MG63 (cell line): ENCODE measurements at places on chromosomes 7 and 10. TPM values are rescaled to one million over a fixed set of nuclear protein-coding genes. Genes with fewer than 3 reads are reported as not detected.
A peak's percentile ranks its signal among the peaks of the same experiment; 100 is the strongest.

ACTL6B gene
- not detected in 2 replicates for total RNA-seq

FAM180A gene
- 3.8 and 6.8 TPM in 2 replicates for total RNA-seq

UCMA gene
- total RNA-seq, result not detected in 2 replicates

- DNase-seq, result no peak
These were observed 12.6 kb downstream of the SYPL1 start for GRCh38 chr7:106099539-106099938.

OR2A5 gene
- not detected in 2 replicates for total RNA-seq

- DNase-seq, result no peak
These were observed 24.8 kb downstream of the GBX1 start for GRCh38 chr7:151142686-151143040.

GRCh38 chr10:128851726-128852125, 615.3 kb upstream of the MGMT start:
- DNase-seq, result no peak

AGR2 gene
- not detected in 2 replicates for total RNA-seq

- peak; percentile 37 for DNase-seq
These were observed 102.5 kb downstream of the CD36 start for GRCh38 chr7:80740778-80741545.

DNA sequence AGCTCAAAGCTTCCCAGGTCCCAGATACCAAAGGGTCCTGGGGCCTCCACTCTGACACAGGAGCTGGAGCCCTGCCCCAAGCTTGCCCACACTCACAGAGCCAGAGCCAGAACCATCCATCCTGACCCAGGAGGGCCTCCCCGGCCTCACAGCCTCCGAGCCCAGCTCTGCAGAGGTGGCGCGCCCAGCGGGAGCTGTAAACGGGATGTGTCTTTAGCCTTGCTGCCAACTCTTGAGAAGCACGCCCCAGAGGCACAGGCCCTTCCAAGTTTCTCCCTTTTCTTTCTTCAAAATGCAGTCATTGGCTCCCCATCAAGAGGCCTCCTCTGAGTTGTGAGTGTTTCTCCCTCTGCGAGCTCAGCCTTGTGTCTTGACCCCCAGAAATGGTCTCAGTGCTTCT, 75.0 kb downstream of the PDGFA start:
- no peak for DNase-seq

- DNase-seq, result no peak
These were observed 182.2 kb downstream of the ADK start for GRCh38 chr10:74333174-74333573.

- peak; percentile 30 for DNase-seq
These were observed 367.9 kb upstream of the MBL2 start for GRCh38 chr10:53140506-53140905.

- peak; percentile 47 for DNase-seq
These were observed at the start of gene GRID1 for GRCh38 chr10:86366033-86366901. TSS of gene GRID1 (minus strand) at chr10:86366795.

DNA sequence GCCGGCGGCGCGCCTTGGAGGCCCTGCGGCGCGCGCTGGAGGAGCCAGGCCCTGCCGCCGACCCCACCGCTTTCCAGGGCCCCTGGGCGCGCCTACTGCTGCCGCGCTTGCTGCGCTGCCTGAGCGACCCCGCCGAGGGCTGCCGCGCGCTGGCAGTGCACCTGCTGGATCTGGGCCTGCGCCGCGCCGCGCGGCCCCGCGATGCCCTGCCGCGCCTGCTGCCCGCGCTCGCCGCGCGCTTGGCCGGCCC, 280 bp downstream of the DNAAF5 start:
- DNase-seq, result no peak

GRCh38 chr10:28694530-28694929, 17.2 kb downstream of the BAMBI start:
- DNase-seq, result no peak

GRCh38 chr10:88544140-88544870, 38.8 kb downstream of the RNLS start:
- DNase-seq, result no peak

DNA sequence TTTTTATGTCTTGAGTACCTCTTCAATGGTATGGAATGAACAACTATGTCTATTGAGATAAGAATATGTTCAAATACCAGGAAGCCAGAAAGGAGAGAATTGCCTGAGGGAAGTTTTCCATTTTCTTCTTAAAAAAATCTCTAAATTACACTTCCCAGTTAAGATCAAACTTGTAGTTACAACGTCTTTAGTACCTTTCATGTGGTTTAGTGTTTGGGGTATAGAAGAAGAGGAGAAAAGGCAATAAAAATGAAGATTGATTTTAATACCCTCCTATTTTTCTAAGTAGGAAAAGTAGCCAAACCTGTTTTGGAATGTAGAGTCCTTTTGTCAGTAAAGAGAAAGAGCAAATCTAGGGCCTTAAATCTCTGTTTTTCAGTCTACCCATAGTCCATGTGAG, 470.0 kb upstream of the SEMA3A start:
- no peak for DNase-seq

DNA sequence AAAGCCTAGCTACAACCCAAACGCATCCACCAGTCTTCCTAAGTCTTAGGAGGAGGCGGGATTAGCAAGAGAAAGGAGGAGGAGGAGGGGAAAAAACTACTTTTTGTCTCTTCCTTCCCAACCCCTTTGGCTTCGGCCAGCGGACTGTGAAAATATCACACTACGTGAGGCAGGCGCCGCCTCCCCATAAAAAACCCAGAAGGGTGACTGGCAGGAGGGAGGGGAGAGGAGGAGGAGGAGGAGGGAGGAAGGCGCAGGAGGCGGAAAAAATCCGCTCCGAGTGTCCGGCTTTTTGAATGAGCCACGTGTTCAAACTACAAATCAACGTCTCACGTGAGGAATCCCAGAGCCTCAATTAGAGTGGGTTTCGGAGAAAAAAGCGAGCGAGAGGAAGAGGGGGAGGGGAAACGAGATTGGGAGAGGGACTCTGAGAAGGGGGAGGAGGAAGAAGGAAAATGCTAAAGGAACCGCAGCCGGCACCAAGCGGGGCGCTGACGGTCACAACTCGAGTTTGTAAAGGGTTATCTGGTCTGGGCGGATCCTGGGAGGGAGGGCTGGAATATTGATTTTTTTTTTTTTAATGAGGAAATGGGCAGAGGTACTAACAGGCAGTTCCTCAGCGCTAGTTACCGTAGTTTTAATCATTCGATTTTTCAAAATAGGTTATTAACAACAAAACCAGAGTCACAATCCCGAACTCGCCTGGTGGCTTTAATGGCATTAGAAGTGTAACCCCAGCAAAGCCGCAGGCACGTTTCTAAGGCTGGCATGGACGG, at the start of gene IGF2BP3:
Gene IGF2BP3 (minus strand): TSS at position 162 of the 776 bp plus-strand sequence. CDS start 381 bp downstream, outside the sequence.
- peak; percentile 98 for DNase-seq

SLC29A4 gene
- 2.7 and 4.4 TPM in 2 replicates for total RNA-seq

DNA sequence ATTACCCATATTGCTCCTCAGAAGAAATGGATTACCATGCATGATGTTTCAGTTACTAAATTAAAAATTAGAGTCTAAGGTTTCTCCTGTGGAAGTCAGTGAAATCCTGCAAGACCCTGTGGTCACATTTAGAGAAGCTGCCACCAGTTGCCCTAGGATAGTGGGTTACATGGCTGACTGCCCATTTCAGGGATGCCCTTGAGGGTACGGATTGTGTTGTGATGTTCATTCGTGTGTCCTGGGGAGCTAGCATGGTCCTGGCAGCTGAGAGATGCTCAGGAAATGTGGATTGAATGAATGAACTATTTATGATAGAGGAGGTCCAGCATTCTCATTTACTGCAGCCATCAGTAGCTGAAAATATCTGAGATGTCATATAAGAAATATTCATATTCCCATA, 55.1 kb downstream of the TMEM178B start:
- DNase-seq, result no peak

GRCh38 chr7:50409856-50410745, 40.0 kb downstream of the FIGNL1 start:
- no peak for DNase-seq

DNA sequence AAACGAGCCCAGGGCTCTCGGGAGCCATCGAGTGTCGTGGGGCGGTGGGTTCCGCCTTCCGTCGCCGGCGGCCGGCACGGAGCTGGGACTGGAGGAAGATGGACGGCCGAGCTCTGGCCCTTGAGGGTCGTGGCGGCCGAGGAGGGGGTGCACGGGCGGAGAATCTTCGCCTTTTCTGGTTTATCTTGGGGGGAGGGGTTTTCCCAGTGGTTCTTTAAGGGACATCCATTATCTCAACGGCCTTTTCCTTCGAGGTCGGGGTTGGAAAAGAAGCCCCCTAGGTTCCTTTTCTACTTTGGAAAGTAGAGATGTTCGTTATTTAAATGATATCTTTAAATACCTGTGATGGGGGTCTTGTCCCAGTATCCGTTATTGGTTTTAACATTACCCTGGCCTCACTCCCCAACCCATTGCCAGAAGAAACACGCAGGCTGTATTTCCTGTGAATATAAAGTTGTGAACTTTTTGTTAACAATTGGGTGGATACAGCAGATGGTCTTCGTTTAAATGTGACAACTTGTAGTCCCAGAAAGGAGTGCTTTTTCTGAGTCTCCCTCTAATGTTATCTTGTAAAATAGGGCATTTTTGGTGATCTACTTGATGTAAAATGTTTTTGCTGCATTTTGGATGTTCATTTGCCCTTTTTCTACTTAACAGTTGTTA, 765 bp downstream of the CCAR1 start:
- DNase-seq, result no peak

DNA sequence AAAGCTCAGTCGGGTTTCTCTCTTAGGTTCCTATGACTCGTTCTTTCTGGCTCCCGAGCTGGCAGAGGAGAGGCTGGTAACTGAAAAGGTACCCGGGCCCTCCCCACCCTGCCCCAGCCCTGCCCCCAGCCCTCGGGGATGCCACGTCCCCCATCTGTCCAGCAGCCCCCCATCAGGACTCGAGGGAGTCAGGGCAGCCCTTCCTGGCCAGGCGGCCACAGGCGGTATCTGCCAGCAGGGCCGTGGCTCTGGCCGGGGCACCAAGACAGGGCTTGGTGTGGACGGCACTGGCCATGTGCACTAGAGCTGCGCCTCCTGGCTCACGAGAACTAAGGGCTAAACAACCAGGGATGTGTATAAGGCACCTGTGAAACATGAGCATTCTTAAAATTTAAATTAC, 29.7 kb downstream of the KNDC1 start:
- DNase-seq, result no peak

GRCh38 chr10:13930120-13930519, 343.4 kb downstream of the PRPF18 start:
- no peak for DNase-seq

- DNase-seq, result no peak
These were observed 42.9 kb upstream of the TCERG1L start for GRCh38 chr10:131354380-131354779.

GRCh38 chr10:21031232-21031795, 134.2 kb upstream of the NEBL start:
- no peak for DNase-seq

- DNase-seq, result no peak
These were observed 31.5 kb upstream of the DDX50 start for GRCh38 chr10:68869623-68870022.

- DNase-seq, result no peak
These were observed 75.4 kb downstream of the ATXN7L1 start for GRCh38 chr7:105800849-105801534.

NRCAM gene
- 0.79 and 1.5 TPM in 2 replicates for total RNA-seq

DNA sequence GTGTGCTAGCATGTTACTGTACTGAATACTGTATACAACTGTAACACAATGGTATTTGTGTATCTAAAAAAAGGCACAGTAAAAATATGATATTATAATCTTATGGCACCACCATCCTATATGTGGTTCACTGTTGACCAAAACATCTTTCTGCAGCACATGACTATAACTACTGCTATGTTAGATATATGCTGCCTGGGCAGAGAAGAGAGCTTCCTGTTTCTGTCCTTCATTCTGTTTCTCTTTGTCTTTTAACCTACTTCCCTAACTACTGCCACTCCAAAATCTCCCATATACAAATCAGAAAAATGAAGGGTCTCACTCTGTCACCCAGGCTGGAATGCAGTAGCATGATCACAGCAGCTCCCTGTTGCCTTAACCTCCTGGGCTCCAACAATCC, 8.8 kb upstream of the FGL2 start:
- DNase-seq, result no peak

GRCh38 chr7:140294454-140294853, 103.9 kb downstream of the SLC37A3 start:
- no peak for DNase-seq

- DNase-seq, result peak; percentile 93
These were observed 55.2 kb downstream of the EGFR start for GRCh38 chr7:55073976-55074528.

DNA sequence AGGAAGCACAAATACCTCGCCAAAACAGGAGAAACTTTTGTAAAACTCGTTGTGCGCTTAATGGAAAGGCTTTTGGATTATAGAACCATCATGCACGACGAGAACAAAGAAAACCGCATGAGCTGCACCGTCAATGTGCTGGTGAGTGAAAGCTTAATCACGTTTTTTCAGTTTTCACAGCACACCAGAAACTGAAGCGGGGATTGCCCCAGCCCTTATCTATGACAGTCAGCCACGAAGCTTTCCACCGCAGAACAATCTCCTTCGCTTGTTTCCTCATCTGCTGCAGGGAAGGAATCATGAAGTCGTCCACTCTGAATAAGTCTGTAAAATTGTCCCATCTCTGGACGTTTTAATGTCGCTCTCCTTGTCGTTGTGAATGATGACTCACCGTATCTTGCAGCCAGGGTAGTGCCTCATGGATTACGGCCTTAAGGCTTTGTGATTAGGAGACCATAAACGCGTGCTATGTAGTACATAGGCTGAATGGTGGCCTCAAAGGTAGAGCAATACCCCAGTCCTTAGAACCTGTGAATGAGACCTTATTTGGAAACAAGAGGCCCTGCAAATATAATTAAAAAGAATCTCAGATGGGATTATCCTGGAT, 174.9 kb upstream of the NPS start:
- no peak for DNase-seq

GRCh38 chr7:47475880-47476227, 106.1 kb downstream of the TNS3 start:
- no peak for DNase-seq

DNA sequence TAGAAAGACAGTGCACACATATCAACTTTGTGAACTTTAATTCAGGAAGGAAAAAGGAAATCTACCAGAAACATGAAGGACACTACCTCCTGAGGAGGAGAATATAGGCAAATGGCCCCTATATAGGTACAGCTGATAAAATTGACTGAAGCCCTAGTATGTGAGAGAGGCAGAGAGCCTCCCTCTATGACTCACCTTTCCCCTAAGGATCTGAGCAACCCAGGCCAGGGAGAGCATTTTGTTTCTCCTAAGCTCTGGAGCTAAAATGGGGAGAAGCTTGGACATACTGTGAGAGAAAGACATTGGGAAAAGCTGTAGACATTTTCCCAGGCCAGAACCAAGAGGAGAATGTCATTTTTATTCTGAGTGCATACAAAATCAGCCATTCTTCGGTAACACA, 303.5 kb downstream of the AHR start:
- no peak for DNase-seq

LRRC61 gene
- total RNA-seq, result not detected in 2 replicates

GRCh38 chr7:98551611-98552273, 65.3 kb upstream of the NPTX2 start:
- DNase-seq, result no peak

GRCh38 chr7:26049081-26049480, 102.9 kb upstream of the NFE2L3 start:
- DNase-seq, result no peak

IDI2 gene
- not detected in 2 replicates for total RNA-seq
